ENCODE measurements at places on chromosomes 2 and 18.

DNA sequence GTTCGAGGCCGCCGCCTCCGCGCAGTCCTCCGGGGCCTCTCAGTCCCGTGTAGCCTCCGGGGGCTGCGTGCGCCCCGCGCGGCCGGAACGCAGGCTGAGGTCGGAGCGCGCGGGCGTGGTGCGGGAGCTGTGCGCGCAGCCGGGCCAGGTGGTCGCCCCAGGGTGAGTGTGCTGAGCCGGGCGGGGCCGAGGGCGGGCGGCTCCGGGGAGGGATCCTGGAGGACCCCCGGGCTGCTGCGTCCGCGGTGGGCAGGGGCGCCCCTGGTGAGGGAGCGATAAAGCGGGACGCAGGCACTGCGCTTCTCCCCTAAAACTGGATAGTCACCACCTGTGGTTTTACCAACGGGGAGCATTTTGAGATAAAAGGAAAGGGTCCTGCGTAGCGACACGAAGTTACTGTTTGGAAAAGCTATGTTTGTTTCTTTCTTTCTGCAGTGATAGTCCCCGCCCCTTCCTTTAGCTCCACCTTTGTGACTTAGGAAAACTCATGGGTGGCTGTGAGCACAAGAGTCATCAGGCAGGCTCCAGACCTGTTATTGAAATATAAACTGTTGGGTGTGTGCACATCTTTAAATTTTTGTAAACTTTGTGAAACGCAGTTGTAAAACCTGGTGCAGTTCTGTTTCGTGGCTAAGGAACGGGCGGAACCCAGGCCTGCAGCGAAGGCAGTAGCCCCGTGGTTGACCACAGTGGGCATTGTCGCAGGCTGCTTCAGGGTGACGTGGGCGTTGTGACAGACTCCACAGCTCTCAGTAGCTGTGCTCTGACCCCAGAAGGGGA is 687 bp downstream of the CTDP1 start:
- no peak for DNase-seq

GRCh38 chr2:117058366-117058765 is 756.1 kb upstream of the DDX18 start:
- no peak for DNase-seq

GRCh38 chr2:194486326-194486725 is 1170.7 kb upstream of the SLC39A10 start:
- DNase-seq: no peak

DNA sequence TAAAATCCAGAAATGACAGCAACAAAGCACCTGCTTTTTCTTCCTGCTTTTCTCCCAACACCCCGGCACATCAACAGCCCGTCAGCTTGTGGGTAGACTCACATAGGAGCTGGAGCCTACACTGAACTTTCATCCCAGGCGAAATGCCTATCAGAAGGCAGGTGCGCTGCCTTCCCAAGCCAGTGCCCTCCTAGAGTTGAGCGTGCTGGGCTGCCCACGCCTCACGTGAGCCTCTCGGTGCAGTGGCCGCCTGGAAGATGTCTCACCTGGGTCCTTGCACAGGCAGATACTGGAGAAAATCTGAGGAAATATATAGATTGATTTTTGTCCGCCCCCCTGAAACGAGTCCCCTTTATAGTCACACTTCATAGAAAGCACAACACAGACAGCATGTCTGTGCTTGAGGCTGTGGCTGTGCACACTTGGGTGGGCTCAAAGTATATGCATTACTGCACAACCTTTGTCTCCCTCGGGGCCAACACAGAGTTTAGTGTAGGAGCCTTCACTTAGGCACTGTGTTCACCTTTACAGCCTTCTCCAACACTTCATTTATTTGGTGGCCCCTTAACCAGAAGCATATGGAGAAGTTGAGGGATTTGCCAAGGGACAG is 112.5 kb downstream of the SMAD7 start:
- DNase-seq: no peak

DNA sequence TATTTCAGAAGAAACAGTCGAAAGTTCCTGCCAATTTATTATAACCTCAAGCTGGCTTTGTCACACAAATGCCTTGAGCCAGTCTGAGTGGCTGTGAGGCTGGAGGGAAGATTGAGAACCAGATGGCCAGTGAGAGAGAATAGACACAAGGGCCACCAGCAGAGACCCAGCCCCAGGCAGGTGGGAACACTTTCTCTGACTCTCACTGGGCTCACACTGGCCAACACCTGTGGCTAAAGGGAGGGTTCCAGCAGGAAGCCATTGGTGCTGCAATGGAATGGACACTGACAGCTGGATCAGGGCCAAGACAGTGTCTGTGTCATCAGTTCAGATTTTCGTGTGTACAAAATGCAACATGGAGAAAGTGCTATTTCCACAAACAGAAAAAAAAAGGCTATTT is 29.9 kb downstream of the LOXHD1 start:
- no peak for DNase-seq

DNA sequence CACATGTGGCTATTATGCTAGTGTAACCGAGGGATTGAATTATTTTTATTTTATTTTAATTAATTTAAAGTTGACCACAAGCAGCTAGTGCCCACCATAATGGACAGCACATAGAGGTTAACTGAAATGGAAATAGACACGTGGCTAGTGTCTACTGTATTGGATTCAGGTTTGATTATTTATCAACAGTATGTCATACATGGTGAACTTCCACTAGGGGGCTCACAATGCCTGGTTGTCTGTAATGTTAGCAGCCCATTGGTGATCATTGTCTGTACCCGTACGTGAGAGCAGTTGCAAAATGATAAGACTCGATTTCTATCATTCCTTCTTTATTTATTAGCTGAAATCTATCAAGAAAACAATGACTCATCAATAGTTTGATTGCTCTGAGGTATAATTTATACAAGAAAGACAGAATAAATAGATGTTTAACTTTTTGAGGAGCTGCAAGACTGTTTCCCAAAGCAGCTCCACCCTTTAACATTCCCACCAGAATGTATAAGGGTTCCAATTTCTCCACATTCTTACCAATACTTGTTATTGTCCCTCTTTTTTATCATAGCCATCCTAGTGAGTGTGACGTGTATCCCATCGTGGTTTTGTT is 76.5 kb downstream of the CYBRD1 start:
- DNase-seq: no peak

DNA sequence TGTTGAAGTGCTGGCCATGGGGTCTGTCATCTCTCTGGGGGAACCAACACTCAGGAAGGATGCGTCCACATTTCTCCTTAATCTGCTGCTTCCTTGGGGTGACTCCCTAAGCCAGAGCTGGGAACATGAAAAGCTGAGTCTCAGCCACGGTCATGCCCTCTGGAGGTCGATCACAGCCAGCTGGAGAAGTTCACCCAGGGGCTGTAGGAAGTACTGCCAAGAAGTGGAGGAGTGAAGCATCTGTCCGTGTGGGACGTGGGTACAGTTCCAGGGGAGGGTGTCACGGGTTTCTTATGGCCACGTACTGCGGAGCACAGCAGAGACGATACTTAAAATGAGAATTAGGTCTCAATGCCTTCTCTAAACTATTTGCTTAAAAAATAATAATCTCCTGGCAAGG is 42.4 kb upstream of the IGFBP2 start:
- DNase-seq: no peak

DNA sequence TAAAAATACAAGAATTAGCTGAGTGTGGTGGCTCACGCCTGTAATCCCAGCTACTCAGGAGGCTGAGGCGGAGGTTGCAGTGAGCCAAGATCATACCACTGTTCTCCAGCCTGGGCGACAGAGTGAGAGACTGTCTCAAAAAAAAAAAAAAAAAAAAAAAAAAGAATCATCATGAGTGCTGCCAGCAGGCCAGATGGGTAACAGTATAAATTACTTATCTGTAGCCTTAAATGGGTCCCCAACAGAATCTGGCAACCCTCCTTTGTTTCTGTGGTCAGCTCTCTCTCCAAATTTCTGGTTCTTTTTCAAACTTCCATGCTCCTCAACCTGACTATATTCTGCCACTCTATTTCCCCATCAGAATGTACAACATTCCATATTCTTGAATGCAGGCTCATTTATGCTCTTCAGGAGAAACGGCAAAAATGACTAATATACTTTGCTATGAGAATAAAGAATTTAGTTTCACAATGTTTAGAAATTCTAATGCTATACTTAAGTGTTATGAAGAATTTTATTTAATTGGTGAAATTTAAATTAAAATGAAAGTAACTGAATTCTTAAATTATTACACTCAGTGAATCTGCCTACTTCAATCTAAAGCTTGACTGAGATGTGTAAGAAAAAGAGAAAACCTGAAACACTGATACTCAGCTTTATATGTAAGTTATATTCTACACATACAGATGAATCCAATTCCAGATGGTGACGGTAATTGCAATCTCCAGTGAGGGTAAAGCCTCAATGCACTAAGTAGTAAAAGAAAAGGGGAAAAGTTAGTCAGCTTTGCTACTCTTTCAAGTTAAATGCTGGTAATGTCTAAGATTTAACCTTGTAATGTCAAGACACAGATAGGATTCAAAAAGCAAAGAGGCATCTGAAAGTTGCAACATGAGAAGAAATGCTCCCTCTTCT is 24.8 kb downstream of the LPIN2 start:
- no peak for DNase-seq

GRCh38 chr2:52115750-52116149 is 1083.8 kb upstream of the NRXN1 start:
- no peak for DNase-seq

GRCh38 chr2:109255654-109256053 is 126.6 kb downstream of the SH3RF3 start:
- no peak for DNase-seq

- DNase-seq: no peak
These were observed 351.0 kb downstream of the SS18 start for GRCh38 chr18:25739376-25739775.

- no peak for DNase-seq
These were observed 237.3 kb downstream of the C1D start for GRCh38 chr2:67825476-67825875.

- no peak for DNase-seq
These were observed 1609.3 kb upstream of the ZEB2 start for GRCh38 chr2:146129231-146129630.

- DNase-seq: no peak
These were observed 50.1 kb upstream of the MAPRE2 start for GRCh38 chr18:34991152-34991551.

DNA sequence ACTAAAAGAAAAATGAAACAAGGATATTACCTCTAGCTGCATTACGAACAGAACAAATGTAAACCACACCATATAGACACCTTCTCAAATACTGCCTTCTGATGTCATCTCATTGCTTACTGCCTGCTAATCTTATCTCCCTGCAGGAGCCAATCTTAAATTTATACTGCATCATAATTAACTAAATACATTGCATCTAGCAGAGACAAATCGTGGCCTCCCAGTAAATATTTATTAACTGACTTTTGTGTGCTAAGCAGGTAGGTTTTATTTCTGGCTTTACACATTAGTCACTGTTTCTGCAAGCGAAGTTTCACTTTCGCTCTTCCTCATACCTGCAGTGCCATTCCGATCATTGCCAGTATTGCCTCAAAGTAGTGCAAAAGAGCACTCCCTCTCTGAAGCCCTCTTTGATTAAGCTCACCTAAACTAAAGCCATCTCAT is 67.5 kb downstream of the SPATS2L start:
- no peak for DNase-seq

DNA sequence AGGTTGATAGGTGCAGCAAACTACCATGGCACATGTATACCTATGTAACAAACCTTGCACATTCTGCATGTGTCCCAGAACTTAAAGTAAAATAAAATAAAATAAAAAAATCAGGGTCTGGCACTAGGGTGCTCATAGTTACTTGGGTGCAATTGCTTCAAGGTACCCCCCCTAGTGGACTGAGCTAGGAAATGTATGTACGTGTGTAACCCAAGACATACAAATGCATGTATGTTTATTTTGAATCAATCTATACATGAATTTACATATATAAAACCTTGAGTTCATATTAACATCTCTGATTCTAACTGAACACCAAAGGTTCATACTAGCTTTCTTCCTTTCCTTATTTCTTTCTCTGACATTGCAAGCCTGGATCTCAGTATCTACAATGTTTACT is 51.5 kb downstream of the USP37 start:
- DNase-seq: no peak

DNA sequence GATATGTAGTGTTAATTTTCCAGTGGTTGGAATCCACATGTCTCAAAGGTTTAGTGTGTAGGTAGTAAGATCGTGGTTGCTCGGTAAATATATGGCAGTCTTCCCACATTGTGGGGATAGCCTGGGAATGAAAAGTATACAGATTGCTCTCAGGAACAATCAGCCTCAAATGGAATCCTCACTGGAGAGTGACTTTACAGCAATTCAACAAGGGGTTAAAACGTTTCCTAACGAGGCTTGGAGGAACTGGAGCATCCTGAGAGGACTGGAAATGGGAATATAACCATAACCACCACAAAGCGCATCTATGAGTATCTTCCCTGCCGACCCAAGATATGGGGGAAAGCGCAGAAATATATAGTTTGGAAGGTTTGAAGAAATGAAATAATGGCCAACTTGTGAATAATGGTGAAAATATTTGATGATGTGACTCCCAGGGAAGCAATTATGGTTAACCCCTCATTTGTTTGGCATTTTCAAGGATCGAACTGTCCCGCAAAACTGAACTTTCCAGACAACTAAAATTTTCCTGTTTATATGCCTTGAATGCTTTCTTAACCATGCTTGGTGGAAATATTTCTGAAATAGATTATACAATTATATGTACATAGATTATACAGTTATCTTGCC is 100.7 kb upstream of the FOSL2 start:
- no peak for DNase-seq

GRCh38 chr2:234633581-234634230 is 136.8 kb upstream of the ARL4C start:
- DNase-seq: no peak

DNA sequence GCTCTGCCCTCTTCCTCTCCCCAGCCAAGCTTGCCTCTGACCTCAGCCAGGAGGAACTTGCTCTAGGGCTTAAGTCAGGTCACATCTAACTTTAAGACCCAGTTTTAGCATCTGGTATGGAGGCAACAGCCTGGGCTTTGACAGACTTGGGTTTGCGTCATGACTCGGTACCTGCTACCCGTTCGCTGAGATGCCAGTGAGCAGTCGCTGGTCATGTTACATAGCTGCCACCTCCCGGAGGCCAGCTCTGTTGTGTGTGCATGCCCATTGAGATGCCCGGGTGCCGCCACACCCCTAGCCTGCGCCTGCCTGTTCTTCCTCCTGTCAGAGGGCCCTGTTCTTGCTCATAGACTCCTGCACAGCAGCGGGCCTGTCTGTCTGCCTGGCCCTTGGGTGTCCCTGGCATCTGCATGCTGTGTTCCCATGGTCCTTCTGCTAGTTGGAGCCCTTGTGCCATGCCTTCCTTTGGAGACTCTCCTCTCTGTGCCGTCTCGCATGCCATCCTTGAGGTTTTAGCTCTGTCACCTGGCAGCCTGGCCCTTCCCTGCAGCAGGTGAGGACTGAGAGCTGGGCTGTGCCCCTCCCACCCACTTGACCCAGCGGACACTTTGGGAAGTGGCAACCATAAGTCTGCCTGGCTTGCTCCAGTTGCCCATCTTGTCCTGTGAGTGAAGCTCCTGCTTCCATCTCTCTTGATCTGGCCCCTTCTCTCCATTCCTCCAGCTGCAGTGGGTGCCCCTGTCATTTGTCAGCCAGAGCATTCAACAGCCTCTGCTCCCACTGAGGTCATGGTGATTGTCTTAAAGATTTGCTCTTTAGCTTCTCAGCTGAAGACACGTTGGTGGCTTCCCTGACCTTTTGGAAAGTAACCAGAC is 24.9 kb downstream of the ASAP2 start:
- DNase-seq: peak; percentile 35

- no peak for DNase-seq
These were observed 14.8 kb downstream of the PLEKHM3 start for GRCh38 chr2:208010506-208010905.
